Fibroblast of the aortic adventitia (primary cell): ENCODE measurements at places on chromosomes 1 and 21.

- no peak for DNase-seq
These were observed 38.7 kb upstream of the NEK2 start for GRCh38 chr1:211714154-211714553.

GRCh38 chr1:86472767-86473166, 4.0 kb downstream of the CLCA1 start:
- no peak for DNase-seq

DNA sequence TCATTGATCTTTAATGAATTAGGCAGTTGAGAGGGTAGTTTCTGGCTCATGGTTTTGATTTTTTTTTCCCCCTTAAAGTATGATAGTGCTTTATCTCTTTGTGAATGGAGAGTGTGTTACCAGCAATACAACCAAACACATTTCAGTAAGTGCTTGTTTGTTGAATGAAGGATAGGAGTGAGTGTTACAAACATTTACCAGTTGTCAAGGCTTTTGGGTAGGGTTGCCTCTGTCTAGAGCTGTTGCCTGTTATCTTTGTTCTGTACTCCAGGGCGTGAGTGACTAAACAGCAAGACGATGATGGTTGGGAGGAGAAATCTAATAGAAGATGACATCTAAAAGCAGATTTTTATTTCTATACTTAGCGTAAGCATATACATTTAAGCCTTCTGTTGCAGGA, 21.5 kb downstream of the MAP3K7CL start:
- no peak for DNase-seq

DNA sequence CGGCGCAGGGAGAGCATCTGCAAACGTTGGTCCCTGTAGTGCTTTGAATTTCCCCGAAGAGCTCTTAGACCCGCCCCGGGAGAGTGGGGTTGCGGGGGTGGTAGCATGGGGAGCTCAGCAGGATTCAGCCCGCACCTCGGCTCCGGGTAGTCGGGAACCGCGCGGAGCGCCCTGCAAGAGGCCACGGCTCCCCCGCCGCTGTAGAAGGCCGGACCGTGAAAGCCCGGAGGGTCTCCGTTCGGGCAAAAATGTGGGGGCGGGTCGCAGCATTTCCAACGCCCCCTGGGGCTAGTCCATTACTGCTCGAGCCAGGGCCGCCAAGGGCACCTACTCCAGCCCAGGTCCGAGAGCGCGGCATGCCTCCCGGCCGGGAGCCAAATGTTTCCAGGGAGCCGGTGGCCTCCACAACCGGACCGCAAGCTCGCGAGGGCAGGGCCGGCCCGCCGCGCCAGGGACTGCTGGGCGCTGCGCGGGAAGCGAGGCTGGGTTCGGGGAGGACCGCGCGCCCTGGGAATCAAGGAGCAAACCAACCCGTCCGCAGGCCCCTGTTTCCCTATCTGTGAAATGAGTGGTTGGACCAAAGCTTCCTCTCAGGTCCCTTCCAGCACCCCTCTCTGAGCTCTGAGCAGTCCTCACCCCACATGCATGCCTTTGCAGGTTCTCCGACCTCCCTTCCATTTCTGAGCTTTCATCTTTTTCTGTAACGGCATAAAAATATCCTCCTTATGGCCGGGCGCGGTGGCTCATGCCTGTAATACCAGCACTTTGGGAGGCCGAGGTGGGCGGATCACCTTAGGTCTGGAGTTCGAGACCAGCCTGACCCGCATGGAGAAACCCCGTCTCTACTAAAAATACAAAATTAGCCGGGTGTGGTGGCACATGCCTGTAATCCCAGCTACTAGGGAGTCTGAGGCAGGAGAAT, 775 bp upstream of the TMEM63A start:
- DNase-seq: peak; percentile 41

GRCh38 chr1:37509181-37509580, 5.4 kb downstream of the MEAF6 start:
- DNase-seq: no peak

DNA sequence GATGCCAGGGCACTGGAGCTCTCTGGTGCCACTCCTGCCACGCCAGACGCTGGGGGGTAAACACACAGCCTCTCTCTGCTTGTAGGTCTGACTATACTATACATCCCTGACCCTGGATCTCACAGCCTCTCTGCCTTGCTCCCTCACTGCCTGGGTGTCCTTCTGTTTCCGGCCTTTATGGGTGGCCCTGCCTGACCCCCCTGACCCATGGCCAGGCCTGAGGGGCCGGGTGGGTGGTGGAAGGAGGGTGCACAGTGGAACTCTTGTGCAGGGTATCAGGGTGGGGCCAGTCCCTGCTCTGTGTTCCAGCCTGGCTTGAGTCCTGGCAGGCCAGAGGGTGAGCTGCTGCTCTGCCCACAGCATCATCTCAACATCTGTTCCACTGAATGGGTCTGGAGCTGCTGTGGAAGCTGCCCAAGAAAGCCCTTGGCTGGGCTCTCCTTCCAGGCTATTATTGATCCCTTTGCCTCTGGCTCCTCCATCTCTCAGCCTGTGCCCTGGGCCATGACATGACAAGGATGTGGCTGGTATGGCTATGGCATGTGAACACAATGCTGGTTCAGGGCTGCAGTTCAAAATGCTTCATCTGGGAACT, 17.2 kb upstream of the SYNC start:
- no peak for DNase-seq
